ENCODE measurements at places on chromosomes 2 and 18. TPM values are rescaled to one million over a fixed set of nuclear protein-coding genes. Genes with fewer than 3 reads are reported as not detected.

The UGT1A6 gene
- polyA plus RNA-seq: not detected

The LRP1B gene
- polyA plus RNA-seq: 2.5 TPM

The TMEFF2 gene
- 34.4 TPM for polyA plus RNA-seq

The FN1 gene
- polyA plus RNA-seq: 737 TPM

The SOWAHC gene
- polyA plus RNA-seq: 13.3 TPM

The RGPD3 gene
- polyA plus RNA-seq: 0.20 TPM

The AFF3 gene
- 5.2 TPM for polyA plus RNA-seq

The DCDC2C gene
- 0.44 TPM for polyA plus RNA-seq

The RTTN gene
- 11.7 TPM for polyA plus RNA-seq

The GAL3ST2 gene
- polyA plus RNA-seq: not detected

The TWIST2 gene
- 5.2 TPM for polyA plus RNA-seq

The EVA1A gene
- 4.0 TPM for polyA plus RNA-seq

The COL3A1 gene
- 11,027 TPM for polyA plus RNA-seq

The CCDC74B gene
- polyA plus RNA-seq: 0.59 TPM

The TMX3 gene
- 50.4 TPM for polyA plus RNA-seq

The FANCL gene
- 32.4 TPM for polyA plus RNA-seq

The ST6GAL2 gene
- polyA plus RNA-seq: 2.7 TPM

The MPP4 gene
- polyA plus RNA-seq: 0.49 TPM

The C2orf80 gene
- polyA plus RNA-seq: not detected

The COL5A2 gene
- polyA plus RNA-seq: 524 TPM

All from muscle of back (tissue), 13 donors.